ENCODE measurements at places on chromosomes 3 and 15.
A peak's percentile ranks its signal among the peaks of the same experiment; 100 is the strongest.

- DNase-seq: no peak
Observed at GRCh38 chr3:191119415-191120295, 79.4 kb upstream of the OSTN start.

DNA sequence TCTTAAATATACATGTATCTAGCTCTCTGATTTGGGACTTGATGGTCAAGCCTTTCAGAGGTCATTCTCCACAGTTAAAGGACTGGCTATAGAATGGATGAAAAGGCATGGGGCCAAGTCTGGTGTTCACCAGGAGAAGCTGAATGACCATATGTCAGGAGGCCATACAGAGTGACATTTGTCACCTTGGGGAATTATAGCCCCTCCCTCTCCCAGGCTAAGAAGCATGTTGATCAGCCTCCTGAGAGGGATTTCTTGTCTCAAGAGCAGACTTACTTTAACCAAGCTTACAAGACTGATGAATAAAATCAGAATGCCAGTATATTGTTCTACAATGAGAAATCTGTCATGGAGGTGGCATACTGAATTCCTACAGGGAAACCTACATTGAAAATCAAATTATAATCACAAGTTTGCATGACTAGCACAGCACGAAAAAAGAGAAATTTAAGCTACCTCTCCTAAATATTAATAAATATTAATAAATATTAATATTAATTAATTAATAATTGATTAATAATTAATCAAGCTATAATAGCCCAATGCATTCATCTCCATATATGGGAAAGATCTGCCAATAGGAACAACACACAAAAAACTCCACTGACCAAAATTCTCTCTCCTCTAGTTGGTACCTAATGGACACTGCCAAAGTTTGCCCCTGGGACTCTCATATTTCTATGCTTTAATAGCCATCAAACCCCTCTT lies 47.3 kb downstream of the ATP8B4 start:
- DNase-seq: no peak

DNA sequence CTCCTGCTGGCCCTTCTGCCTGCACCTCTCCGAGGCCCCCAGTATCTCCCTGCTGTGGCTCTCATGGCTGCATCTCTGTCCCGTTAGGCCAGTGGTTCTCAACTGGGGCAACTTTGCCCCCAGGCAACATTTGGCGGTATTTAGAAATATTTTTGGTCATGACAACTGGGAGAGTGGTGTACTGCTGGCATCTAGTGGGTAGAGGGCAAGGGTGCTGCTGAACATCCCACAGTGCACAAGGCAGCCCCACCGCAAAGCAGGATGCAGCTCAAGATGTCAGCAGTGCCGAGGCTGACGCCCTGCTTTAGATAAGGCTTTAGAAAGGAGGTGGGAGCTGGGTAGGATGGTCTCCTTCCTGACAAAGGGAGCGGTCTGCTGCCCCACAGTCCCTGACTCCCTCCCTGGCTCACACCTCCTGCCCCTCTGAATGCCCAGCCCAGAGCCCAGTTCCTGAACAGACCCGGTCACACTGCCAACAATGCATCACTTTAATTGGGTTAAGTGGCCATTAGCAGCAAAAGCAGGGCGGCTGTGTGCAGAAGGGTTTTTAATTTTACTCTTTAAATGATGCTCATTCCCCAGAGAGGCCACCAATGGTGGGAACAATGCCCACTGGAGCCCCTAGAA lies 68.8 kb upstream of the TMEM115 start:
- DNase-seq: no peak

DNA sequence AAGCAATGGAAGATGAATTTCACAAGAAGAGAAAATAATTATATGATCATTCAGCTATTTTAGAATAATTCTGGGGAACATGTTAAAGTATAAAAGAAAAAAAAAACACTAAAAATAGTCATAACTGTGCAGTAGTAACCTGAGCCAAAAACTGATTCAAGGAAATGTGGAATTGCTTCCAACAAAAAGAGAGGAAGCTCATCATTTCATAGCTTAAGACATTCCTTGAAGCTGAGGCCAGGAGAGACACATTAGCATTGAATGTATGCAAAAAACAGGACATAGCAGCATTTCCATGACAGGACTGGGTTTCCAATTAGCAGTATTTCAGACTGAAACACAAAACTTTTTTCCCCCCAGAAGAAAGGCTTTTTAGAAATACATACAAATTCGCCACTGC lies 27.7 kb upstream of the LRRN1 start:
- no peak for DNase-seq

GRCh38 chr3:197212290-197212689 lies 86.1 kb downstream of the DLG1 start:
- no peak for DNase-seq

- DNase-seq: peak; percentile 53
Observed at GRCh38 chr15:71806452-71806931, 3.9 kb upstream of the NR2E3 start.

DNA sequence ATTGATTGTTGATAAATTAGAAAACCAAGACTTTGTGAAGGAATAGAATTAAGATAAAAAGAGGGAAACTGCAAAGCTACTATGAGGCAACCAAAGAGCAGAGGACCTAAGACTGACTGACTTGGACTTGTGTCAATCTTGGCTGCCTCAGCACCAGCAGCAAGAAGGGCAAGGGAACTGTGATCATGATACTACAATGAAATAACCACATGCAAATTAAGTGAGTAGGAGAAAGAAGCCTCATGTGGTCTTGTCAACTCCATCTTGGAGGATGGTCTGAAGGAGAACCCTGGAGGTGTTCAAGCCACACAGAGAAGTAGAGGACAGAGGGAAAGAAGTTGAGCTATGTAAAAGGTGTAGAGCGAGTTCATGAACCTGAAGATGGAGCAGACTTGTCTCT lies 47.3 kb upstream of the THRB start:
- no peak for DNase-seq

DNA sequence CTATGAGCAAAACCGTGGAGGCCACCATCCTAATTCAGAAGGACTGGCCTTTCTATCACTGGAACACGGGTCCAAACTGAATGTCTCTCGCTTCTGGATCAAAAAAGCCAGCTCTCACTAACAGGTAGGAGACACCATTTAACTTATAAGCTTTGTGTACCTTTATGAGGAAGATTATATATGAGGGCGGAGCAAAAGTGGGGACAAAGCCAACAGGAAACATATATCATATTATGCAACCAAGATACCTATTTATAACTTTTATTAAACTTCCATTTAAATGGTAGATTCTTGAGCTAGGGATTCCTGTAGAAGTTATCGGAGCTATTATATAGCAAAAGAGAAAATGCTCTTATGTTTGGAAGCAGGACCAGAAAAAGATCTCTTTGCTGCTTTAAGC lies 78.4 kb downstream of the IGF2BP2 start:
- DNase-seq: no peak

Data from astrocyte of the spinal cord (primary cell).